ENCODE measurements at places on chromosomes 7 and 10. TPM values are rescaled to one million over a fixed set of nuclear protein-coding genes. Genes with fewer than 3 reads are reported as not detected.

Gene JCAD
- 3.4 TPM for total RNA-seq

Gene SLC18A2
- total RNA-seq: not detected

Gene PLEKHA1
- 5.1 TPM for total RNA-seq

Gene TRIM73
- total RNA-seq: 6.4 TPM

Gene BRI3
- total RNA-seq: 67.6 TPM

Gene TUBAL3
- total RNA-seq: not detected

Gene LIPK
- total RNA-seq: not detected

Gene C1QL3
- 0.14 TPM for total RNA-seq

Gene ADAP1
- total RNA-seq: 62.8 TPM

Gene SOSTDC1
- not detected for total RNA-seq

Gene DGKB
- not detected for total RNA-seq

Gene TAS2R41
- total RNA-seq: not detected

DNA sequence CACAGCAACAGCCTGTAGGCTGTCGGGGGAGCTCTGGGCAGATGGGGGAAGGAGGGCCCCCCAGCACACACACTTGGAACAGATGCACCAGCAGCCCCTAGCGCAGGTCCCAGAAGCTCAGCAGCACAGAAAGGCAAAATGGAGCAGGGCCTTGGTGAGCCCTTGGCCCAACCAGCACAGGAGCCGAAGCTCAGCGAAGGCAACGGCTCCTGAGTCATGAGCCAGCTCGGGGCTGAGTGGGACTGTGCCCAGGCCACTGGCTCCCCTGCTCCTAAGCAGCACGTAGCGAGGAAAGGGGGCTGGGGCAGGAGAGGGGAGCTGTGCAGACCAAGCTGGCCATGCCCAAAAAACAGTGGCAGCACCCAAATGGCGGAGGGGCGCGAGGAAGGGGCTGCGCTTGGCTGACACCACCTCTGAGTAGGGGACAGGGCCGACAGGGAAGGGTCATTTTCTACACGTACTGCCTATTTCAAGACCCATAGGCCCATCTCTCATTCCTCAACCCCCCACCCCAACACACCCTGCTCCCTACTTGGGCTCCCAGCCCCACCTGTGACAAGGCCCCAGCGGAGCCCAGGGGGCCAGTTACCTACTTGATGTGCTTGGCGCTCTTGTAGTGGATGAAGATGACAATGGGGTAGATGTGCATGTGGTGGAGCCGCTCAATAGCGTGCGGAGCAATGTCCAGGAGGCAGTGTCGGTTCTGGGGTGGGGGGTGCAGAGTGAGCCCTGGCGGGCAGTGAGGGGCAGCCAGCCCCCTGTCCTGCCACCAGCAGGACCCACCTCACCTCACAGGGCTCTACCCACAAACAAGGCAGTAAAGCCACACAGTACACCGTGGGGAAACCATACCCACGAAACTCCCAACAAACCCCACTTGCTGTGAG lies 132.1 kb downstream of the DLG5 start:
- peaks cover 2% of the 10 kb centered on the region for H3K4me1 ChIP-seq
- H3K27ac ChIP-seq: no peak overlapping the region
- H3K36me3 ChIP-seq: peaks cover 9% of the 10 kb centered on the region
- H3K27me3 ChIP-seq: no peaks in the 10 kb centered on the region
- no peak for DNase-seq
- H3K4me3 ChIP-seq: no peak overlapping the region

- H3K4me1 ChIP-seq: peaks cover 13% of the 10 kb centered on the region
- no peaks in the 10 kb centered on the region for H3K27me3 ChIP-seq
- no peaks in the 10 kb centered on the region for H3K36me3 ChIP-seq
These were observed 98.4 kb upstream of the FAM3C start for GRCh38 chr7:121494516-121494915.

GRCh38 chr7:129959471-129960203 lies 6.9 kb upstream of the UBE2H start:
- peaks cover 11% of the 10 kb centered on the region for H3K27me3 ChIP-seq
- H3K27ac ChIP-seq: no peak overlapping the region
- H3K4me1 ChIP-seq: no peaks in the 10 kb centered on the region

- H3K27ac ChIP-seq: peak overlapping the region; percentile 96
- peak overlapping the region; percentile 89 for H3K4me3 ChIP-seq
- H3K36me3 ChIP-seq: peaks cover 6% of the 10 kb centered on the region
- peaks cover 28% of the 10 kb centered on the region for H3K4me1 ChIP-seq
- H3K27me3 ChIP-seq: peaks cover 15% of the 10 kb centered on the region
- DNase-seq: no peak
These were observed 1.1 kb upstream of the HBP1 start for GRCh38 chr7:107167483-107168232.

GRCh38 chr10:33178026-33178755 lies 156.3 kb downstream of the NRP1 start:
- no peak for DNase-seq
- H3K27me3 ChIP-seq: peaks cover 27% of the 10 kb centered on the region
- H3K36me3 ChIP-seq: no peaks in the 10 kb centered on the region
- H3K4me3 ChIP-seq: no peak overlapping the region

- peaks cover 14% of the 10 kb centered on the region for H3K36me3 ChIP-seq
- peak overlapping the region; percentile 50 for H3K27ac ChIP-seq
- no peak overlapping the region for H3K4me3 ChIP-seq
- no peaks in the 10 kb centered on the region for H3K27me3 ChIP-seq
- no peak for DNase-seq
- peaks cover 47% of the 10 kb centered on the region for H3K4me1 ChIP-seq
These were observed 95.2 kb downstream of the VIPR2 start for GRCh38 chr7:159049266-159050025.

- peaks cover under 1% of the 10 kb centered on the region for H3K4me1 ChIP-seq
- H3K27me3 ChIP-seq: no peaks in the 10 kb centered on the region
These were observed 117.1 kb downstream of the ZMIZ1 start for GRCh38 chr10:79185796-79186374.

DNA sequence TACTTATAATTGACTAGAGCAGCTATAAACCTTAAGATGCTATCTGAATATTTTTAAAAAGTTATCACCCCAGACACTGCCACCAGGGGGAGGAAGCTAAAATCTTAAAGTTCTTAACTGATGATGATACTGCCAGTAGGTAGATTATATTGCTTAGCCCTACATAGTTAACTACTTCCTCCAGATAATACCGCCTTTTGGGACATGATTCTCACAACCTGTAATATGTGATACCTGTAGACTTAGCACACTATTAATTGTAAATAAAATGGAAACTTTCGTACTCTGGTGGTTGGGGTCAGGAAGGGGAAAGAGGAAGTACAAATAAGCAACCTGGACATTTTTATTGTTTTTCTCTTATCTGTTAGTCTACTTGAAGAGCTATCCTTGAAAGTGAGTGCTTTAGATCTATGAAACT lies 268.9 kb downstream of the ADK start:
- no peak for DNase-seq
- H3K4me3 ChIP-seq: no peak overlapping the region
- H3K27ac ChIP-seq: no peak overlapping the region
- H3K27me3 ChIP-seq: no peaks in the 10 kb centered on the region
- H3K4me1 ChIP-seq: peaks cover 8% of the 10 kb centered on the region

DNA sequence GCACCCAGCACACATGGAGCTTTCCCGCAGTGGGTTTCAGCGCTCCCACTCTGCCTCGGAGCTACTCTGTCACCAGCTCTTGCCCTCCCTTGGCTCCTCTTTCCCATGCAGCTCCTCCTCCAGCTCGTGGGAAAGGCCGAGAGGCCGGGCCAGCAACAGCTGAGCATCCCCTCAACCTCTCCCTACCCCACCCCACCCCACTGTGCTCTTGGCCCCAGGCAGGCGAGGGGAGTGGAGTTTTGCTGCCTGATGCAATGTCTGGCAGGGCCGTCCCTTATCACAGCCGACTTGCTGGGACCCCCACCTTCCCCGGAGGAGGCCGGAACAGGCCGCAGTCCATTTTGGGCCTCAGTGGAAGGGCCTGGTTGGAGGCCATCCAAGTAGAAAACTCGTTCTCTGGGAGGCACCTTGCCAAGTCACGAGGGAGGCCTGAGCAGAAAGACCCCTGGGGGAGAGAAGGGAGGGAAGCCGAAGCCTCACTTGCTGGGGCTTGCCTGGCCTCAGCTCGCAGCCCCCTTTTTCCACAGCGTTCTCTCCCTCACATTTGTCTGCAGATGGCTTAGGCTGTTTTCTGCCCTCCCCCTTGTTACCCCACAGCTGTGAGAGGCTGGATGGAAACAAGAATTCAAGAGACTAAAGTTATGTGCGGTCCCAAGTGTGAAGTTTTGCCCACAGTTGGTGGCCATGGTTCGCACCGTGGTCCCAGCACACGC lies 35.3 kb downstream of the CHST3 start:
- H3K36me3 ChIP-seq: no peaks in the 10 kb centered on the region
- DNase-seq: no peak
- H3K27me3 ChIP-seq: peaks cover 3% of the 10 kb centered on the region
- H3K4me1 ChIP-seq: no peaks in the 10 kb centered on the region
- no peak overlapping the region for H3K4me3 ChIP-seq

DNA sequence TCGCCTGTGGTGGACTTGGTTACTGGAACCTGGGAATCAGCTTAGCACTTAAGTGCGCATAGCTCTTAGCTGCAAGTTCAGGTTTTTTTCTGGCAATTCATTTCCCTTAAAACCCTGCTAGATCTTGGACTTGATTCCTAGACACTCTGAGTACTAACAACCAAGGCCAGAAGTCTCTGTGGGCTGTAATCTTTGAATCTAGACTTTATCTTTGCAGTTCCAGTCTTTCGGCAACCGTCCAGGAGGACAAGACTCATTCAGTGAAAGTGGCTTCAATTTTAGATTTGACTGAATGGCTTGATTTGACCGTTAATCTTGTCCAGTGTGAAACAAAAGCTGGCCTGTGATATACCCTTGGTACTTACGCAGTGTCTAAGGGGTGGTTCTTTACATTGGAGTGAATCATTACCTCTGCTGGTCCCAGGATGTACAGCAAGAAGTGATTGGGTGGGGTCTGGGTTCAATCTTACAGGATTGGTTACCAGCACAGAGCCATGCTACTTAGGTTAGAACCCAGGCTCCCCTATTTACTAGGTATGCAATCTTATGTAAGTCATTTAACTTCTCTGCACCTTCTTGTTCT lies 16.4 kb downstream of the PTTG1IP2 start:
- H3K4me1 ChIP-seq: no peaks in the 10 kb centered on the region
- H3K27me3 ChIP-seq: peaks cover 1% of the 10 kb centered on the region
- no peak overlapping the region for H3K27ac ChIP-seq
- no peaks in the 10 kb centered on the region for H3K36me3 ChIP-seq
- H3K4me3 ChIP-seq: no peak overlapping the region

DNA sequence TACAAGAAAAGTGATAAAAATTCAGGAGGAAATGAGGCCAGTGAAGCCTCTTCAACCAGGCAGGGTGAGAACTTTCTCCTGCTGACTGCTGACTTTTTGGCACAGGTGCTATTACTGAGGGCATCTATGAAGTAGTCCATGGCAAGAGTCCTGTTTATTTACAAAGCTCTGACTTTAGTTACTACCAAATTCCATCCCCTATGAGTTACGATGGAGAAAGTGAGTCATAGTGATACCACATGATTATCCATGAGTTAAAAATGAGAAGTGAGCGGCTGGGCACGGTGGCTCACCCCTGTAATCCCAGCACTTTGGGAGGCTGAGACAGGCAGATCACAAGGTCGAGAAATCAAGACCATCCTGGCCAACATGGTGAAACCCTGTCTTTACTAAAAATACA lies 19.9 kb downstream of the CCDC3 start:
- H3K4me1 ChIP-seq: peaks cover 2% of the 10 kb centered on the region
- H3K27me3 ChIP-seq: peaks cover 7% of the 10 kb centered on the region
- H3K4me3 ChIP-seq: no peak overlapping the region
- H3K36me3 ChIP-seq: no peaks in the 10 kb centered on the region
- H3K27ac ChIP-seq: no peak overlapping the region
- no peak for DNase-seq

- H3K27ac ChIP-seq: peak overlapping the region; percentile 4
- peaks cover 53% of the 10 kb centered on the region for H3K4me1 ChIP-seq
- no peak overlapping the region for H3K4me3 ChIP-seq
- no peaks in the 10 kb centered on the region for H3K27me3 ChIP-seq
- DNase-seq: no peak
These were observed 12.7 kb downstream of the FAS start for GRCh38 chr10:89003344-89003743.

DNA sequence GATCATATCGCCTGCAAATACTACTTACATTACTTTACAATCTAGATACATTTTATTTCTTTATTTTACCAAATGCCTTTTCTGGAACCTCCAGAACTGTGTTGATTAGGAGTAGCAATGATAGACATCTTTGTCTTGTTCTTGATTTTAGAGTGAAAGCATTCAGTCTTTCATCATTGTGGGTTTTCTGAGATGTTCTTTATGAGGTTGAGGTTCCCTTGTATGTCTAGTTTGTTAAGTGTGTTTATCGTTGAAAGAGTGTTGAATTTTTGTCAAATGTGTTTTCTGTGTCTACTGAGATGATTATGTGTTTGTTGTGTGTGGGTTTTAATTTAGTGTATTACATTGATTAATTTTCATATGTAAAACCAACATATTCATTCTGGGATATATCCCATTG lies 17.1 kb downstream of the SEPTIN7 start:
- H3K4me3 ChIP-seq: peak overlapping the region; percentile 11
- H3K36me3 ChIP-seq: peaks cover 60% of the 10 kb centered on the region
- H3K27ac ChIP-seq: peak overlapping the region; percentile 79
- no peaks in the 10 kb centered on the region for H3K27me3 ChIP-seq

GRCh38 chr7:37265006-37265405 lies 183.7 kb downstream of the ELMO1 start:
- DNase-seq: no peak
- H3K27me3 ChIP-seq: no peaks in the 10 kb centered on the region
- no peak overlapping the region for H3K4me3 ChIP-seq
- peak overlapping the region; percentile 5 for H3K27ac ChIP-seq

DNA sequence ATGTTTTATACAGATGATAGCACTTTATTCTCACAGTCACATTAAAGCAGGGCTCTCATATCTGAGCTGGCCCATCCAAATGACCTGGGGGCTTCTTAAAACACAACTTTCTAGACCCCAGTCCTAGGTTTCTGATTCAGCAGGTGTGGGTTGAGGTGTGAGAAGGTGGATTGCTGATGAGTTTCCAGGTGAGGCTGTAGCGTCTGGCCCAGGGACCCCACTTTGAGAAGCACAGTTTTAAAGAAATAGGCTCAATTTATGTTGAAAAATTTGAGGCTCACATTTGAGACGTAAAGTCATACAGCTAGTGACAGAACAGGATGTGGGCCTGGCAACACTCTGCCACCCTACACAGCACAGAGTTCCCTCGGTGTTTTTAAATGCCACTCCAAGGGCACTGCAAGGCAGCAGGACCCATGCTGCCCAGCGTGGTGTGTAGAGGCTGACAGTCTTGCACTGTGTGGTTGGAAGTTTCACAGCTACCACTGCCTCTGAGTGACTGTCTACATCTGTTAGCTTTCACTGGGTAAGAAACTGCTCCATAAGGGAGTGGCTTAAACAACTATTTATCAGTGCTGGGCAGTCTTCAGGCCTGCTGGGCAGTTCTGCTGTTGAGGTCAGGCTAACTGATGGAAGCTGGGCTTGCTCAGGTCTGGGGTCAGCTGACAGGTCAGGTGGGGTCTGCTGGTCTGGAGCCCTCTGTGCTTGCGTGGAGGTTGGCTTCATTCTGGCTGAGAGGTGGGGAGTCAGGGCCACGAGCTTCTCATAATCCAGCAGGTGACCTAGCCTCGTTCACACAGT lies 319.7 kb downstream of the CXCL12 start:
- no peak overlapping the region for H3K4me3 ChIP-seq
- no peak overlapping the region for H3K27ac ChIP-seq
- H3K4me1 ChIP-seq: no peaks in the 10 kb centered on the region
- no peaks in the 10 kb centered on the region for H3K27me3 ChIP-seq
- no peaks in the 10 kb centered on the region for H3K36me3 ChIP-seq

GRCh38 chr7:101764221-101764620 lies 53.2 kb upstream of the CUX1 start:
- no peaks in the 10 kb centered on the region for H3K27me3 ChIP-seq
- no peak overlapping the region for H3K27ac ChIP-seq
- H3K36me3 ChIP-seq: no peaks in the 10 kb centered on the region
- DNase-seq: no peak
- H3K4me3 ChIP-seq: no peak overlapping the region
- H3K4me1 ChIP-seq: peaks cover 1% of the 10 kb centered on the region

- H3K4me1 ChIP-seq: peaks cover 10% of the 10 kb centered on the region
- no peaks in the 10 kb centered on the region for H3K36me3 ChIP-seq
- H3K27ac ChIP-seq: no peak overlapping the region
- no peak overlapping the region for H3K4me3 ChIP-seq
These were observed 11.8 kb upstream of the OPN4 start for GRCh38 chr10:86642499-86642898.
